ENCODE measurements at places on chromosomes 13 and 19. TPM values are rescaled to one million over a fixed set of nuclear protein-coding genes. Genes with fewer than 3 reads are reported as not detected.

The IGSF23 gene
- total RNA-seq: not detected

The SPC24 gene
- total RNA-seq: 26.3 TPM

The ACP5 gene
- 0.95 TPM for total RNA-seq

The IGLON5 gene
- not detected for total RNA-seq

The LYPD3 gene
- total RNA-seq: 1.1 TPM

The SPTBN4 gene
- total RNA-seq: 11.4 TPM

The FAAP24 gene
- 1.6 TPM for total RNA-seq

The SIGLEC5 gene
- not detected for total RNA-seq

The FXYD7 gene
- 0.17 TPM for total RNA-seq

The CYP4F2 gene
- not detected for total RNA-seq

The ZNF223 gene
- 8.1 TPM for total RNA-seq

The N4BP2L1 gene
- total RNA-seq: 2.7 TPM

The ABCA7 gene
- 6.6 TPM for total RNA-seq

The ATP1A3 gene
- not detected for total RNA-seq

The SLC25A42 gene
- total RNA-seq: 4.5 TPM

The SEMA6B gene
- 0.32 TPM for total RNA-seq

The ZNF415 gene
- 14.8 TPM for total RNA-seq
